ENCODE measurements at places on chromosomes 6 and 20. TPM values are rescaled to one million over a fixed set of nuclear protein-coding genes. Genes with fewer than 3 reads are reported as not detected.

The BRPF3 gene
- 21.0 TPM for total RNA-seq

DNA sequence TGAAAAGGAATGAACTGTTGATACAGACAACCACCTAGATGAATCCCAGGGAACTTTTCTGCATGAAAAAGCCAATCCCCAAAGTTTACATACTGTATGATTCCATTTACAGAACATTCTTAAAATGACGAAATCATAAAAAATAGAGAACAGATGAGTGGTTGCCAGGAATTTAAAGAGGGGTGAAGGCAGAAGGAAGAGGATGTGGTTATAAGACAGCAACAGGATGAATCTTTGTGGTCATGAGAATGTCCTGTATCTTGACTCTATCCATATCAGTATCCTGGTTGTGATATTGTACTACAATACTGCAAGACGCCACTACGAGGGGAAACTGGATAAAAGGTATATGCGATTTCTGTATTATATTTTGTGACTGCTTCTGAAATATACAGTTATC, 70.1 kb upstream of the EMILIN3 start:
- peaks cover 13% of the 10 kb centered on the region for H3K4me1 ChIP-seq
- H3K4me3 ChIP-seq: no peak overlapping the region
- H3K27me3 ChIP-seq: no peaks in the 10 kb centered on the region
- H3K27ac ChIP-seq: no peak overlapping the region

DNA sequence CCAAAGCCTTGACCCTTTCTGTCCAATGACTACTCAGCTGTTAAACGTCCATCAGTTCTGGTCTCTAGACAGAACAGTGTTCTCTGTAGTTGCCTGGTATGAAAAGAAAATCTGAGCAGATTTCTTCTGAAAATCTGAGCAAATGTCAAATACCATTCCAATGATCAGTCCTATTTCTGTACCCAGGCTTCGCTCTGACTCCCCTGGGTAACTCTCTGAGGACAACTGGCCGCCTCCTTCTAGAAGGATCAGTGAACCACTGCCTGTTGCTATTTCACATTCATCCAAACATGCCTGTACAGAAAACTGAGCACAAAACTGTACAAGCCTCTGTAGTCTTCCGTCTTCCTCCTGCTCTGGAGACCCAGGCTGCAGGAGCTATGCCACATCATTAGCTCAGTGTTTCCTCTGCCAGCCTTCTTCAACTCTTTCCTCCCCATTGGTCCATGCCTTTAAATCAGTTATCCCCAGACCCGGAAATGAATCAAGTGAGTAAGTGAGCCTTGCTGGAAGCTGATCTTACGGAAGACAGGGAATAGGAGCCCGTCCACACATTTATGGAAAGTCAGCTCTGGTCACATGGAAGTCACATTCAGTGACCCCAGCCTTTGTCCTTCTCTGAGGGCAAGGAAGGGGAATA, 63.3 kb downstream of the DAAM2 start:
- DNase-seq: no peak
- peaks cover 4% of the 10 kb centered on the region for H3K36me3 ChIP-seq

GRCh38 chr6:53544217-53544469, 758 bp downstream of the GCLC start:
- no peaks in the 10 kb centered on the region for H3K36me3 ChIP-seq
- no peaks in the 10 kb centered on the region for H3K27me3 ChIP-seq
- peak overlapping the region; percentile 75 for H3K4me3 ChIP-seq
- no peak for DNase-seq
- peaks cover 45% of the 10 kb centered on the region for H3K4me1 ChIP-seq

- DNase-seq: no peak
- no peak overlapping the region for H3K27ac ChIP-seq
- no peaks in the 10 kb centered on the region for H3K4me1 ChIP-seq
- H3K36me3 ChIP-seq: no peaks in the 10 kb centered on the region
Observed at GRCh38 chr6:167709196-167709595, 117.5 kb upstream of the AFDN start.

All from psoas muscle (tissue), 8 donors.